ENCODE measurements at places on chromosomes 5 and 9.
A peak's percentile ranks its signal among the peaks of the same experiment; 100 is the strongest.

GRCh38 chr5:21918451-21918850 lies 934.7 kb downstream of the CDH12 start:
- DNase-seq = no peak

DNA sequence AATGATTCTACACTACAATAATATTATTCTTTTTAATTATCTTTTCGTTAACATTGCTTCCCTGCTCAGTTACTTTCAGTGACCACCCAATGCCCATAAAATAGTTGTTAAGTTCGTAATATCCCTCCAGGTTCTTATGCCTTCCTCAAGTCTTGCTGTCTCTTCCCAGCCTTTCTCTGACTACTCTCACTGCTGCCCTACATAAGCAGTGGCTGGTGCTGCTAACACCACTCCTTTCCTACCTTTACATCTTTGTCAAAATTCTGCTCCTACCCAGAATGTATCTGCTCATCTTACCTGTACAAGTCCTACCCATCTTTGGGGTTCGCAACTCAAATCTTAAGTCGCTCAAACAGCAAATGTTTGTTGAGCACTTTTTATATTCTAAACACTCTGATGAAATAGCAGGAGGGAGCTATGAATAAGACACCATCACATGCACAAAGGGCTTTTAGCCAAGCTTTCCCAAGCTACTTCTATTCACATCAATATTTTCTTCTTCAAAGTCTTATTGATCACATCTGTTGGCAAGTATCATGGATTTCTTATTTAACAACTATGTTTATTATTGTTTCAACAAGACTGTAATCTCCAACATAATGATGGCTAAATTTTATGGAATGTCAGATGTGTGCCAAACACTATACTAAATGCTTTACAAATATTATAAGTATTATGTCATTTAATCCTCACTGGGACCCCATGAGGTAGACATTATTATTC lies 29.5 kb downstream of the SLC25A46 start:
- DNase-seq = no peak

GRCh38 chr9:129185991-129186390 lies 7.9 kb upstream of the IER5L start:
- DNase-seq = no peak

- DNase-seq = no peak
These were observed 284.5 kb downstream of the SPOCK1 start for GRCh38 chr5:137214446-137215189.

DNA sequence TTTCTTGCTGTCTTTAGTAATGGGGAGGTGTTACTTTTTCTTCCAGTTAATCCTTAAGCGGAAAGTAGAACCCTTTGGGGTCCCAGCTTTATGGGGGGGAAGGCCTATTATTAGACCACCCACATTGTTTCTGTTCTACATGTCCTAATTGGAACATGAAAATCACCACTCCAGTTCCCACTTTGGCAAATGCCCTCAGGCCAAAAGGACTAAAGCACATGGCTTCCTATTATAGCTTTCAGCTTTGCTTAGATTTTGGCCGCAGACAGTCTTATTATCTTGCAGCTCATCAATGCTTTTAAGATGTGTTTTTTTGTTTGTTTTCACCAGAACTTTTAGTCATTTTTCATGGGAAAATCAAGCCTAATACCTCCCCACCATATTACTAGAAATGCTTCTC lies 296.8 kb upstream of the ANKH start:
- DNase-seq = no peak

DNA sequence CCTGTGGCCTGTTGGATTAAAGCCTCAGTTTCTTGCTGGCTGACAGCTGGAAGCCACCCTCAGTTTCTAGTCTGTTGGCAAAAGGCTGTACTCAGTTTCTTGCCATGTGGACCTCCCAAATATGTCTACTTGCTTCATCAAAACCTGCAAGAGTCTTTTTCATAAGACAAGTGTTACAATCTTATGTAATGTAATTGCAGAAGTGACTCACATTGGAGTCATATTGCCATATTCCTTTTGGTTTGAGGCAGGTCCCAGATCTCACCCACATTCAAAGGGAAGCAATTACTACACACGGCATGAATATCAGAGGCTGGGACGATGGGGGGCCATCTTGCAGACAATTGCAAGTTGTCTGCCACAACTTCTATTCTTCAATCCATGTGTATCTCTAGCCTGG lies 286.7 kb upstream of the IL12B start:
- DNase-seq = no peak

DNA sequence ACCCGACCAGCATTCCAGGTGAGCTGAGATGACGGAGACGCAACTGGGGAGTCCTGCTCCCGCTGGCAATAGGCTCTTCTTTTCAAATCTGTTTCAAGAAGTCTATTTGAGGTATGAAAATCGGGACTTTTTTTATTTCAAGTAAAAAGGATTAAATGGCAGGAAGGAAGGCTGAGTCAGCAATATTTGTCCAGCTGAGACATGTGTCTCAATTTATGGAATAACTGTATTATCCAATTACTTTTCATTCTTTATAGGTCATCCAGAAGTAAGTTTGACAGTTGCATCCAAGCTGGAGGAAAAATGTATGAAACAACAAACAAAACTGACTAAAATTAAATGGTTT lies 221.1 kb downstream of the NR2F1-AS1 start:
- no peak for DNase-seq

DNA sequence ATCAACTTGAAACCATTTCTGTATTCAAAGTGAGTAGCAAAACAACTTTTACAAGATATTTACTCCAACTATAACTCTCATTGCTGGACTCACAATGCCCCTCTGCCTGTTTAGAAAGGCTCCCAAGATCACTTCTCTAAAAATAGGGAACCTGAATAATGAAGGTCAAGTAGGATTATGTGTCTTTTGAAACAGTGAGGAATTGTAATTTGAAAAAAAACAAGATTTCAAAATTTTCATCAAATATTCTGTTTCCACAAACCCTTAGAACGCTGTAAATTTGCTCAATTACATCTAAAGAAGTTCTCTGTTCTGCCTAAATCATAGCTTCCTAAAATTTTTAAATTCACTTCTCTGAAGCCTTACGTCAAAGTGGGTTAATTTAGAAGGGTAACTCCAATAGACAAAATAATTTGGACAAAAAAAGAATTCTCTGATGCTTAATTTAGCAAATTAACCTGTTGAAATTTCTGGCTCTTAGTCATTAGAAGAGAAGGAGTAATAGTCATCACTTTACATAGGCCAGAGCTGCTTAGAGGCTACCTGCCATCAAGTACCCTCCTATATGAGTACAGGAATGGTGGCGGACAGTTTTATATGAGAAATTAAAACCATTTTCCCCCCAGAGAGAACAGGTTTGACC lies 4.0 kb downstream of the ELL2 start:
- no peak for DNase-seq

GRCh38 chr9:7315746-7316145 lies 483.8 kb downstream of the DMAC1 start:
- DNase-seq = no peak

DNA sequence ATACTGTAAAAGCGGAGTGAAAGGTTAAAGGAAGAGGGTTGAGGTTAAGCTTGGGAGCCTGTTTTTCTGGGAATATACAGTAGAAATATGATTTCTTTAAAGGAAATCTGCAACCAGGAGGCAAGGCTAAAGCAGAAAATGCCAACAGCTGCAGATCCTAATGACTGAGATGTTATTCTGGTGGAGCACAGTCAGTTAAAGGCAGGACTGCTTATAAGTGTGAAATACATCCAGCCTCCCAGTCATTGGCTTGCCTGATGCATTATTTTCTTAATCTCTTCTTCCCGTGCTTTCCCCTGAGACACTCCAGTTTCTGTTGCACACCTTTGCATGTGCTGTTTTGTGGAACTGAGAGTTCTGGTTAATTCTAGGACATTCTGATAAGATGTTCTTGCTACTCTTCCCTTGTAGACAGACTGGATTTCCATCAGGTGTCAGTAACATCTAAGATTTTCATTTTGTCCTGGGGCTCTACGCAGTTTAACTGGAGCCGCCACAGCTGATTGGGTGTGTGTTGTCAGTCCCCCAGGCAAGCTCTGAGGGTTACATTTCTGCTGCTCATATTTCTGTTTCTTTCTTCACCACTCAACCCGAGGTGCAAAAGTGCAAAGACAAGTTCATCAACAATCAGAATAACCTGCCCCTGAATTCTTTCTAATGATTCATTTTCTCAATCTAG lies 44.4 kb downstream of the CAST start:
- no peak for DNase-seq

GRCh38 chr9:13587571-13587970 lies 308.1 kb upstream of the MPDZ start:
- DNase-seq = peak; percentile 87

- no peak for DNase-seq
These were observed 300.7 kb upstream of the FTMT start for GRCh38 chr5:121550989-121551388.

DNA sequence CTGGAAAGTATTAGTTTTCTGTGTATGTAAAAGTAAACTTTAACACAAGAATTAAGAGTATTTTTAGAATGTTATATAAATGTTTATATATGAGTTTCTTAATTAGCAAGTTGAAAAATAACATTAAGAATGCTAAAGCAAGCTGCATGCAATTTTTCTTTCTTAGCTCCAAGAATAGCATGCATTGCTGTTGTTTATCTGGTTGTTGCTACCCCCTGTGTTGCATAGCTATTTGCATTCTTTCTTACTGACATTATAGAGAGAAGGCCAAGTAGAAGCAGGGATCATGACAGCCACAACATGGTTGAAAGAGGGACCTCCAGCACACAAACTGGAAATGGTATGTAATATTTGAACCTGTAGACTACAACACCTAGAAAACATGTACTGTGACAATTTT lies 94.8 kb downstream of the ERCC6L2 start:
- no peak for DNase-seq

DNA sequence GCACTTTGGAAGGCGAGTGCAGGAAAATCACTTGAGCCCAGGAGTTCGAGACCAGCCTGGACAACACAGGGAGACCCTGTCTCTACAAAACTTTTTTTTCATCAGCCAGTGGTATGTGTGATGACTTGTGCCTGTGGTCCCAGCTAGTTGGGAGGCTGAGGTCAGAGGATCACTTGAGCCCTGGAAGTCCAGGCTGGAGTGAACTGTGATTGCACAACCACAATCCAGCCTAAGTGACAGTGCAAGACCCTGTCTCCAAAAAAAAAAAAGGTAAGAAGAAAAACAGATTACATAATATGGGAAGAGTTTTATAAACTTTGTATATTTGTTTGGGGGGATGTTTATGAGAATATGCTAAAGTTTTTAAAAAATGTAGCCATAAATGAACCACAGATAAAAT lies 76.5 kb upstream of the CER1 start:
- no peak for DNase-seq

DNA sequence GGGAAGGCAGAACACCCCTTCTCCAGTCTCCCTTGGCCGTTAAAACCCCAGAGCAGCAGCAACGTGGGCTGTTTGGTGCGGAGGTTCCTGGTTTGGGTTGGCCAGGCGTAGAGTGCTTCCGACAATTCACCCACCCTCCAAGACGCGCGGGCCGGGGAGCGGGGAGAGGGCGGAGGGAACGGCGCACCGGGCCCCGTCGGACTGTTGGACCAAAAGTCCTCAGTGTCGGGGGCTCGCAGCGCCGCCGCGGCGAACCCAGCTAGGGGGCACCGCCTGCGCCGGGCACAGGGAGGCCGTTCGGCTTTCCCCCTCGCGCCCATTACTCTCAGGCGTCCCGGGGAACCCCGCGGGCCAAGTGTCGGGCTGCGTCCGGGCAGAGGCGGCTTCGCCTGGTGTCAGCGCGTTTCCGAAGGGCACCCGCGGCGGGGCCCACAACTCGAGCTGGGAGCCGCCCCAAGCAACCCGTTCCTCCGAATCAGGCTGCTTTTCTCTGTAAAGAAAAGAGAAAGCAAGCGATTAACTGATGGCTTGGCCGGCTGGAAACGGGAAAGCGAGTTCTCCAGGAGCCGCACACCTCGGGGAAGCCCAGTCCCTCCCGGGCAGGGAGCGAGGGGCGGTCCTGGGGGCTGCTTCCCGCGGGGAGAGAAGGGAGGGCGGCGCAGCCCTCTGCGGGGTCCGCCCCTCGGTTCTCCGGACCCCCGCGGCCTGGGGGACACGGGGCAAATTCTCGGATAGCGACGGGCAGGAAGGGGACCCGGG lies 145.5 kb downstream of the ERCC6L2 start:
- peak; percentile 70 for DNase-seq

- DNase-seq = no peak
These were observed 151.1 kb downstream of the SMARCA2 start for GRCh38 chr9:2166203-2166602.

GRCh38 chr9:127817881-127818434 lies 15.3 kb downstream of the FPGS start:
- no peak for DNase-seq

DNA sequence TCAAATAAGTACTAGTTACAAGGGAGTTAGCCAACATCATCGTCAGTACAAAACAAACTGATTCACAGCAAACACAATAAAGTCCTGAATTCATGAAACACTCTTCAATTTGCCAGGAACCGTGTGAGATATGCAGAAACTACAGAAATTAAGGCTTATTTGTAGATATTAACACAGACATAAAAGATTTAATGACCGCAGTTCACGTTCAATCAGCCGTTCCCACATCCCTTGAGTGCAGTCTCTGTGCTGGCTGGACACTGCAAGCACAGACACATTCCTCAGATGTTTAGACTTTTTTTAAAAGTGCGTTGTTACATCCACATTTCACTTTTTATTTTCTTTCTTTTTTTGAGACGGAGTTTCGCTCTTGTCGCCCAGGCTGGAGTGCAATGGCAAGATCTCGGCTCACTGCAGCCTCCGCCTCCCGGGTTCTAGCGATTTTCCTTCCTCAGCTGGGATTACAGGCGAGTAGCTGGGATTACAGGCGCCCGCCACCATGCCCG lies 566 bp upstream of the CEP78 start:
- no peak for DNase-seq

DNA sequence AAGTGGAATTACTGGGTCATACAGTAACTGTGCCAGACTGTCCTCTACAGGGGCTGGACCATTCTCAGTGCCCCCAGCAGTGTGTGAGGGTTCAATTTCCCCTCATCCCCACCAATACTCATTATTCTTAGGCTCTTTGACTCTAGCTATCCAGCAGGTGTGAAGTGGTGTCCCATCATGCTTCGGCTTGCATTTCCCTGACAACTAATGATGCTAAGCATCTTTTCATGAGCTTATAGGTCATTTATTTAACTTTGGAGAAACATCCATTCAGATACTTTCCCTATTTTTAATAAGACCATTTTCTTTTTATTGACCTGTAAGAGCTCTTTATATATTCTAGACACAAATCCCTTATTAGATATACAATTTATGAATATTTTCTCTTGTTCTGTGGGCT lies 63.6 kb downstream of the ADAMTS2 start:
- no peak for DNase-seq

DNA sequence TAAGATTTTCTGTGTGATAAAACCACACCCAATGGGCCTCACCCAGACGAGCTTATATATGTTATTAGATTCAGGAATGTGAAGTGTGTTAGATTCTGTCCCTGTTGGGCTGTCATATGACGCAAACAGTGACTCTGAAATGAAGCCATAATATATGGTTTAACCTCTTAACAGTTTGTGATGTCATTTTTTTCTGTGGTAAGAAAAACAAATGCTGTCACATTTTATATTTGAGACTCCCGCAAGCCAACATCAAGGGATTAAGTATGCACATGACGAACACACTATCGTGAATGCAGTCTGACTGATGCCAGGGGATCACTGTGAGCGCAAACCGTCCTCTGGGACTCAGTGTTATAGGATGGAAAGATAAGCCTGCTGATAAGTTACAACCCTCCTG lies 321.7 kb downstream of the SH3GL2 start:
- DNase-seq = no peak

GRCh38 chr9:4309806-4310205 lies 9.9 kb upstream of the GLIS3 start:
- no peak for DNase-seq

GRCh38 chr5:71977311-71977710 lies 130.0 kb upstream of the MAP1B start:
- DNase-seq = no peak
